GM23248 (cell line): ENCODE measurements at places on chromosomes 2 and 18. TPM values are rescaled to one million over a fixed set of nuclear protein-coding genes. Genes with fewer than 3 reads are reported as not detected.

EPB41L3 gene
- 19.2 and 22.2 TPM in 2 replicates for total RNA-seq

GATA6 gene
- 17.6 and 19.0 TPM in 2 replicates for total RNA-seq

GREB1L gene
- 3.0 and 3.3 TPM in 2 replicates for total RNA-seq

SERPINB4 gene
- not detected in 2 replicates for total RNA-seq

DSEL gene
- 126 and 132 TPM in 2 replicates for total RNA-seq

- peak; percentile 72 for DNase-seq
- H3K4me1 ChIP-seq: peaks cover 64% of the 10 kb centered on the region
- no peaks in the 10 kb centered on the region for H3K27me3 ChIP-seq
- no peaks in the 10 kb centered on the region for H3K36me3 ChIP-seq
- peak overlapping the region; percentile 15; the same call in 1 of the 2 replicates for H3K4me3 ChIP-seq
Observed at GRCh38 chr2:238900511-238900910, 52.6 kb downstream of the TWIST2 start.

DNA sequence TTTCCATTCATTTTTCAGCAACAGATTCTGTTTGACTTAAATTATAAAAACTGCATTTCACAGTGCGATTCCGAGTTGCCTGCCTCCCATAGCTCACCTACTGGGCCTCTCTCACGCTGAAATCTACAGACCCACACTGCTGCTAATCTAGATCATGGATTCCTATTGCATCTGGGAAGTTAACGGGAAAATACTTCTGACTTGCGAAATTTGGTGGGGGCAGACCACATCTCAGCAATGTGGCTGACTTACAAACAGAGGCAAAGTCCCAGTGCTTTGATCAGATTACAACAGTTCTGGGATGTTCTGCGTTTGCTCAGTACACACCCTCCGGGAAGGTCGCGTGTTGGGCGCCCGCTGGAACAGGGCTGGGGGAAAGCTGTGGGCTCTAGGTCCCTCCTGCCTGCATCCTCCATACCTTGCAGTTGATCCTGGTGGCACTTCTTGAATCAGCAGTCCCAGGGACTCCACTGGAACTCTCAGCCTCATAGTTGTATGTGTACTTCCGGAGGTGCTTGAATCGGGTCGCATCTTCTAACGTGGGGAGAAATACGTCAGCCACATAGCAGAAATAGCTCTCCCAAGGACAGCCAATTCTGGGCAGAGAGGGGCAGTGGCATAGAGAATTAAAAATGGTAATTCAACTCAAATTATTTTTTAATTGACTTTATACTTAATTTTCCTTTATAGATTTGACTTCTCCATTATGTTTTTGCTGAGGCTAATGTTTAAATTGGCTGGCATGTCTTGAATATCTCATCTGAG, 1.7 kb downstream of the APOB start:
- H3K36me3 ChIP-seq: no peaks in the 10 kb centered on the region
- no peaks in the 10 kb centered on the region for H3K4me1 ChIP-seq
- no peak overlapping the region for H3K27ac ChIP-seq
- 0 out of 2 replicates have a peak, but pooled peaks cover 18% of the 10 kb centered on the region for H3K27me3 ChIP-seq
- H3K4me3 ChIP-seq: no peak overlapping the region

DNA sequence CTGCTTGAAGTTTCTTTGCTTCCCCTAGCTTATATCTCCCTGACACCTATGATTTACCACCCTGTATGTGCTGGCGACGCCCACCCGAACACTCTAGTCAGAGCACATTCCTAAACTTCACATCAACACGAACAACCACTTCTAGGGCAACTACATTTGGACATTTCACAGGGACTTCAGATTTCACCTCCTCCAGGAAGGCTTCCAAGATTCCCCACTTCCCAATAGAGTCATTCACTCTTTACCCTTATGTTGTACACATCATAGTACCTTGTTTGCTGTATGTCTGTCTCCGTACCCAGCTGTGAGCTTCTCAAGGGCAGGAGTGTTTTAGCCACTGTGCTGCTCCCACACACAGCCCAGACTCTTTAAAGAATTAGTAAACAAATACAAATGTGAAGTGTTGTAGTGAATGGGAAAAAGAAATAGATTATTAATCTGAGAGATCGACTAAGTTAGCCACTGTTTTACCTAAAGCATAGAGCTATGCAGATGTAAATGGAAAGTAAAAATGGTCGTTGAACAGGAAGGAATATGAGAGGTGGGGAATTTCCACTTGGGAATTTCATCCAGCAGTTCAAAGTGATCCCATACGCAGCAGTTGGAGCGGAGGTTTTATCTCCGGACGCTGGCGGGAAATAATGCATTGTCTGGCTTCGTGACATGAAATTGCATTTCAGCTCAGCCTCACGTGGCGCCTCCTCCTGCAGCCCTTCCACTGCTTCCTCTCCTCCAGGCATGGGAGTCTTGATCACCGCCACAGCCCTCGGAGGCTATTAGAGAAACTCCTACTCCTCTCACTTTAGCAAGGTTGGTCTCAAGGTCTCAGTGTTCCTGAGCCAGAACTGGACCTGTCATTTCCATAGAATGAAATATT, 233.4 kb upstream of the COPS8 start:
- no peaks in the 10 kb centered on the region for H3K4me1 ChIP-seq
- no peaks in the 10 kb centered on the region for H3K36me3 ChIP-seq
- H3K27me3 ChIP-seq: no peaks in the 10 kb centered on the region
- no peak overlapping the region for H3K4me3 ChIP-seq
- H3K27ac ChIP-seq: no peak overlapping the region

- no peak for DNase-seq
- no peaks in the 10 kb centered on the region for H3K27me3 ChIP-seq
- no peak overlapping the region for H3K27ac ChIP-seq
- H3K4me1 ChIP-seq: no peaks in the 10 kb centered on the region
Observed at GRCh38 chr2:102357937-102358336, 2.3 kb downstream of the IL18R1 start.

DNA sequence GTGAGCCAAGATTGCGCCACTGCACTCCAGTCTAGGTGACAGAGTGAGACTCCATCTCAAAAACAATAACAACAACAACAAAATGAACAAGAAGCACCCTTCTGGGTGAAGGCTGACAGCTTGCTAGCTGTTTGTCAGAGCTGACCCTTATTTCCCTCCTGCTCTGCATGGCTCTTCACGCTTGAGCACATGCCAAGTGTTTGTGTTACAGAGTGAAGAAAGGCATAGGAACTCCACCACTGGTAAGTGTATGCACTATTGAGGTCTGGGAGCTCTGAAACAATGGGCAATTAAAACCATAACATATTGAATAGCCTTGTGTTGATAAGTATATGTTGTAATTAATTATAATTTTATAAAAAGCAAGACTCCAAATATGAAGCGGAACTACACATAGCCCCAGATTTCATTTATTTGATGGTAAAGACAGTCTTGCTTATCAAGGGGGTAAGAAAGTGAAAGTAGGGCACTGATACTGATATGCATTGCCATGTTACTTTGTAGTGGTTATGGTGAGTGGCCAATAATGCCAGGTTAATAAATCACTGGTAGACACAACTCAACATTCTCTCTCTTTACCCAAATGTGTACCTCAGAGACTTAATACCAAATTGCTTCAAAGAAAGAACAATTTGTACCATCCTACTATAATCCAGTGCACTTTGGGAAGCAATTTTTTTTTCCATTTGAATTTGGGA, 163.4 kb downstream of the VWC2L start:
- no peaks in the 10 kb centered on the region for H3K36me3 ChIP-seq
- no peak for DNase-seq
- H3K4me3 ChIP-seq: no peak overlapping the region
- no peaks in the 10 kb centered on the region for H3K4me1 ChIP-seq

DNA sequence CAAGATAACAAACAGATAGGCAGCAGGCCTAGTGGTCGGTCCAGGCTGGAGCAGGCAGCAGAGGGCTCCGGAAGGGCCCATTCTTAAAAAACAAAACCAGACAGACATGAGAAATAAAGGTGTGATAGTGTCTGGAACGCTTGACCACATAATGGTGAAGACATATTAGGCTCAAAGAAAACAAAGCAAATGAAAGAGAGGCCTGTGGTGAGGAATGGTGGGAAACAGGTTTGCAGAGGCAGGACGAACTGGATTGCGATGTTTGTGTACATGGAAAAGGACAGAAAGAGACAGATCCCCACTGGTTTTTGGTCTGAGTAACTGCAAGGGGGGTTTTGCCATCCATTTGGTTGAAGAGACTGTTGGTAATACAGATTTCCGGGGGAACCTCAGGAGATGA, 19.9 kb downstream of the QPCT start:
- H3K27ac ChIP-seq: no peak overlapping the region
- peaks cover 11% of the 10 kb centered on the region; the same call in 1 of the 2 replicates for H3K4me1 ChIP-seq
- DNase-seq: no peak
